Stimulated activated CD8-positive, alpha-beta memory T cell treated with anti-CD3 and anti-CD28 coated beads, Interleukin-12 subunit alpha, Interleukin-12 subunit beta, amount 100 ng/mL, for 4 hours (primary cell): ENCODE measurements at places on chromosomes 16 and 17.

DNA sequence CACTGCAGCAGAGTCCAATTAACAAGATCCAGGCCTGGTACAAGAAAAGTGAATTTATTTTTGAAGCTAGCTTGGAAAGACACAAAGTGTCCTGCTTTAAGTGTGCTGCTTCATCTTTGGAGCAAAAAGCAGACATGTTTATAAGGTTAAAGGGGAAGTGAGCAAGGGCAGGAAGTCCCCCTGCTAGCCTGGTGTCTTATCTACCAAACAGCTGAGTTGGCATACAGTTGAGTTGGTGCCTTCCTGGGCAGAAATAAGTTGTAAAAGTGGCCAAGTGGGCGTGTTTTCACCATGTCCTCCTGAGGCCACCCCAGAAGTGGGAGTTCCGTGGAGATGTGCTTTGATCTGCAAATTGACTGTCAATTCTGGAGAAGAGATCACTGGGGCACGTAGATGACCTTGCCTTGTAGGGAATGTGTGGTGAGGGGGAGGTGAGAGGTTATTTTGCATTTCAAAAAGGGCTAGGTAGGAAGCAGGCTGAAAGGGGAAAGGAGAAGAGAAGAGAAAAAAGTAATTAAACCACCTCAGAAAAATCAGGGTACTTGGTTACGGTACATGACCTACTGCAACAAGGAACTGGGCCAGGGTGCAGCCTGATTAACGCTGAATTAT is 38.3 kb upstream of the HSBP1 start:
- no peak for DNase-seq

GRCh38 chr16:53971616-53972015 is 267.7 kb downstream of the FTO start:
- no peak for DNase-seq

GRCh38 chr16:86496262-86496928 is 13.9 kb upstream of the FOXF1 start:
- DNase-seq = no peak

GRCh38 chr17:73179387-73179786 is 13.5 kb upstream of the COG1 start:
- DNase-seq = no peak

DNA sequence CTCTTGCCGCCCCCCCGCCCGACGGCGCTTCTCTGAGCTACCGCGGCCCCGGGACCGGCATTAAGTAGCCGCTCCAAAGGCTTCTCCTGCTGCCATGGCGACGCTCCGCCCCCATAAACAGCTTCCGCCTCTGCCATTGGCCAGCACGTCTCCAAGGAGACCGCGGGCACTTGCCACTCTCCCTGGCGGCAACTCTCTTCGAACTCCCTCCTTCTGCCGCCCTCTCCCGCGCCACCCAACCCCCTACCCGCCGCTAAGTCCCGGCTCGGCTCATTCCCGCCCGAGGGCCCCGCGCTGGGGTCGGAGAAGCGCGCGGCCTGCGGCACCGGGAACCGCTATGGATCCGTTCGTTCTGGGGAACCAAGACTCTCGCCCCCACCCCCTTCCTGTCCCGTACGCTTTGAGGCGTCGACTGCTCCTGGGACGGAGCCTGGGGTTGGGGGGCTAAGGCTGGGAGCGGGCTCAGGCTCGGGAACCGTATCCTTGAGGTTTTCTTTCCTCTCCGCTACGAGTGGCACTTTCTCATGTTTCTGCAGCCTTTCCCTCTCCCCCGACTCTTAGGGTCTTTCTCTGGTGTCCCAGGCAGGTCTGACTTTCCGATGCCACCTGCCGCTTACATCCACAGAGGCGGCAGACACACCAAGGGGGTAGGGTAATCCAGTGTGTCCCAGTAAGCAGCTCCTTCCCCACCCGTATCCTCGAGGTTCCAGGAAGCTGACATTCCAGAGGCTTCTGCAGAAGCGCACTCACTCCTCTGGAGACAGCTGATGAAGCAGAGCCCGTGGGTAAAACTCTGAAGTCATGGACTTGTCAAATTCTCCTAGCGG is at the start of gene FOXJ1:
Gene FOXJ1 (minus strand): TSS at position 34 of the 827 bp plus-strand sequence. CDS start 850 bp downstream, outside the sequence.
- peak; percentile 84 for DNase-seq

DNA sequence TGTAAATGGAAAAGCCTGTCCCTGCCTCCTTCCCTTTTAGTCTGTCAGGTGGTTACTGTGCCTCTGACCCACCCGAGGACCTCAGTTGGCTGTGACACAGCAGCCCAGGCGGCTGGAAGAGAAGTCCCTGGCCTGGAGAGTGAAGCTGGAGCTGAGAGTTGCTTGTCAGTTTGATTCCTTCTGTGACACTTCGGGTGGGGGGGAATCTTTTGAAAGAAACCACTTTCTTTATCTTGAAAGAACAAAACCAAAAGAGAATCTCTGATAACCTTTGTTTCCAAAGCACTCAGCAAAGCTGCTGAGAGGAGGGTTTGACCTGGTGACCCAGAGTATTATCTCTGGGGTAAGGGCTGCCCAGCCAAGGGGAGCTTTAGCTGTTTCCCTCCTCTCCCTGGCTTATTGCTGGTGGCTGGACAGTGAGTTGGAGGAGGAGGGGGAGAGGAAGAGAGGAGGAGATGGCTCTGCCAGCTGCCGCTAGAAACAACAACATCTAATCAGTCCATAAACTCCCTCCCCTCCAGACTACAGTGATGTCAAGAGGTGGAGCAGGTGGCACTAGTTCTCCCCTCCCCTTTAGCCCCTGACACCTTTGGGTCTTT is 34.0 kb downstream of the YPEL2 start:
- no peak for DNase-seq

- no peak for DNase-seq
Observed at GRCh38 chr17:5610956-5611355, 26.6 kb upstream of the NLRP1 start.

DNA sequence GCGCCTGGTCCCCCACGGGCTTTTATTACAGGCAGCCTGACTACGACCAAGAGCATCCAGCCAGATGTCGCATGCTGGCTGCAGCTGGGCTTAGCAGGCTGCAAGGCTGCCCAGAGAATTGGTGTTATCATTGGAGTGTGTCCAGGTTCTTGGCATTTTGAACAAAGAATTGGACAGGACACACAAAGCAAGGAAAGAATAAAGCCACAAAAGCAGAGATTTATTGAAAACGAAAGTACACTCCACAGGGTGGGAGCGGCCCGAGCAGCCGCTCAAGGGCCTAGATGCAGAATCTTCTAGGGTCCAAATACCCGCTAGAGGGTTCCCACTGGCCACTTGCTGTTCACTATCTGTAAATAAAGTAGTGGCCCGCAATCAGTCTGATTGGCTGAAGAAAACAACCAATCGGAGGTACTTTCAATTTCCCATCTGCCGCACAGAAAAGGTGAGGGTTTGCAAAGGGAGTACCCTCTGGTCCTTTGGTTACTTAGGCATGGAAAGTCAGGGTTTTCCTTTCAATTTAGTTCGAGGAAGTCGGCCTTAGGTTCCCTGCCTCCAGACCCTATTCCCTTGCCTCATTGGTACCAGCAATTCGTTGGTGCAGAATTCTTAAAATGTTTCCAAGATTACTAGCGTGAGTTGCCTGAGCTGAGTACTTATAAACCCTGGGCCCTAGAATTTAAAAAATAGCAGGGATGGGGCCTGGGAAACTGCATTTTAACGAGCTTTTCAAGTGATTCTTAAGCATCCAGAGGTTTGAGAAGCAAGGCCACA is 38.5 kb upstream of the CNEP1R1 start:
- no peak for DNase-seq

GRCh38 chr17:71995590-71995989 is 125.2 kb upstream of the SOX9 start:
- DNase-seq = no peak

- DNase-seq = no peak
Observed at GRCh38 chr16:4980691-4981090, 22.6 kb downstream of the SEC14L5 start.

DNA sequence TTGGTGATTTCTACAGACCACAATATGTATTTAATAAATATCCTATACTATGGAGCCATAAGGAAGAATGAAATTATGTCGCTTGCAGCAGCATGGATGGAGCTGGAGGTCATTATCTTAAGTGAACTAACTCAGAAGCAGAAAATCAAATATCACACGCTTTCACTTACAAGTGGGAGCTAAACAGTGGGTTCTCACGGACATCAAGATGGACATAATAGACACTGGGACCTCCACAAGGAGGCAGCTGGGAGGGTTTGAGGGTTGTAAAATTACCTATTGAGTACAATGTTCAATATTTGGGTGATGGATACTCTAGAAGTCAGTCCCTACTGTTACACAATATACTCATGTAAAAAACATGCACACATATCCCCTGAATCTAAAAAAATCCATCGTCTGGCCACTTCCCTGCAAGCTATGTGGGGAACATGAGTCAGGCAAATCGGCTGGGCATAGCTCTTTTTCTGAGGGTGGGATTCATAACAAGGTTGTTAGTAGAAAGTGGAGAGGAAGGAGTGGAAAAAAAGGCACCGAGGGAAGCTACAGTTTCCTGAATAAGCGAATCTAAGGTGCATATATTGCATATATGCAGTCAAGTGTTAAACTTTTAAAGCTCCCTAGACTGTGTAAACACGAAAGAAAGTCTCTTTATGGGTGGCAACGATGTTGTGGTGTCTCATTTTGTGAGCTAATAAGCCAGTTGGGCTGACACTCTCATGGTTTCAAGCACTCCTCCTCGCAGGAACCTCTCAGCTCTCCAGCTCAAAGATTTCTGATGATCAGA is 135.2 kb upstream of the CPHXL start:
- no peak for DNase-seq

- DNase-seq = no peak
Observed at GRCh38 chr17:41787021-41787418, 509 bp upstream of the JUP start.

DNA sequence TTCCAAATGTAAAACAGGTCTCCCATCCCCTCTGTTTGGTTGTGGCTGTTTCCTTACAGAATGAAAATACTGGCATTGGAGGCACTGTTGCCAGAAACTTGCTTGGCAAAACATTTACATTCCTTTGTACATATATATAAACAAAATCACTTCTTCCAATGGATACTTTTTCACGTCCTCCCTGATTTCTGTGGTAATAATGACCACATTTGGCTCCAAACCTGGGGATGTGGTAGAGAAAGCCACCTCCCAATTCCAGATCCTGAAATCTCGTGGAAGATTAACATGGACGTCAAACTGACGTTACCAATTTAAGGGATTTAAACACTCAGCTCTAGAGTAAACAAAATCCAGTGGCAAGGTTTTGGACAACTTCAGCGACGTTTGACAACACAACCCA is 370.8 kb upstream of the ZFHX3 start:
- no peak for DNase-seq

DNA sequence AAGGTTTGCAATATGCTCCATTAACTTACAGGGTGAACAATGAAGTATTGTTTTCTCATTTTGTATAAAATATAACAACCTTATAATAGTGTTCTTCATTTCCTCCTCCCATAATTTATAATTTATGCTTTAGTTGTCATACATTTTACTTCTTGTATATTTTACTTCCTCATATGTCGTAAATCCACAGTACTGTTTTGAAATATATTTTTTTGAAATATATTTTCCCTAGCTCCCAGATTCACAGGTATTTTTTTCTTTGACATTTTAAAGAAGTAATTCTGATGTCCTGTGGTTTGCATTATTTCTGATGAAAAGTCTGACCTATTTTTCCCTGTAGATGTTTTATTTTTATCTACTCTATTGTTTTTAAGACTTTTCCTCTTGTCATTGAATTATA is 52.7 kb downstream of the VMP1 start:
- no peak for DNase-seq

- DNase-seq = peak; percentile 54
Observed at GRCh38 chr16:58025351-58026138, at the start of gene MMP15. MMP15 (plus strand) TSS chr16:58025754; CDS start chr16:58026351, 597 bp downstream.

DNA sequence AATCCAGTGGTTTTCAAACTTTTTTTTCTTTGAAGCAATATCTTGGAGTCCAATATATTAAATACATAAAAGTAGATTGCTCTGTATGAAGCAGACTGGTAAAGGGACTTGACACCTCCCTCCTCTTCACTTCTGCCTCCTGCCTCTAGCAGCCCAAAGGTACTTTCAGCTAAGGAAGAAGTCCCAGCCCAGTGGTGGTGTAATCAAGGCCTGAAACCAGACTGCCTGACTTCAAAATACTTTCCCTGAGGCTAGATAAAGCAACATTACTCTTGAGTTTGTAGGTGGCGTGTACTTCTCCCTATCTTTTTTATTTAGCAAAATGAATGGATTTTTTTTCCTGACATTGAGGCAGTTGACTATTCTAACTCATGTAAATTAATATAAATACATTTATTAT is 122.4 kb upstream of the TMEM97 start:
- no peak for DNase-seq

- peak; percentile 42 for DNase-seq
Observed at GRCh38 chr17:27760069-27760885, 40.1 kb downstream of the NOS2 start.

DNA sequence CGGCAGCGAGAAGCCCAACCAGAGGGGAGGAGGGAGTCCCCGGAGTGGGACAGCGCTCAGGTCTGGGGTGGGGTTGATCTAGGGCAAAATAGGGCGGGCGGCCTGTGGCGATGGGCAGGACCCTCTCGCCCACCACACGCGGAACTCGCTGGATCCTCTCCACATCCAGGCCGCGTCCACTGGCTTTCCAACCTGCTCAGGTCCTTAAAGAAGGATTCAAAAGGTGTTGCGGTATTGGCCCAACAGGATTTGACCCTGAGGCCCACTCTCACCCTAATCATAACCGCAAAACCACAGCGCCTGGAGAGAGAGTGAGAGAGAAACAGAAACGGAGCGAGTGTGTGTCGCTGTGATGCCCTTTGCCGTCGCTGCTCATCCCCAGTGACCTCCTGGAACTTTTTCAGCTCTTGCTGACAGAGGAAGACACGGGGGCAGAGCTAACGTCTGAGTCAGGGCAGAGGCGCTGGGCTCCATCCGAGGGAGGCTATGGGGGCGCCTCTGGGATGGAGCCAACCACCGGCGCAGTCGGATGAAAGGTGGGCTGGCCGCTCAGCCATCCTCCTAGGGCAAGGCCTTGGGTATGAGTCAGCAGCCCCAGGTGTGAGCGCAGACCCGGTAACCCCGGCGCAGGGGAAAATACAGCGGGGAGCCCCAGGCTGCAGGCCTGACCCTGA is 16.7 kb upstream of the OR1F1 start:
- peak; percentile 61 for DNase-seq

DNA sequence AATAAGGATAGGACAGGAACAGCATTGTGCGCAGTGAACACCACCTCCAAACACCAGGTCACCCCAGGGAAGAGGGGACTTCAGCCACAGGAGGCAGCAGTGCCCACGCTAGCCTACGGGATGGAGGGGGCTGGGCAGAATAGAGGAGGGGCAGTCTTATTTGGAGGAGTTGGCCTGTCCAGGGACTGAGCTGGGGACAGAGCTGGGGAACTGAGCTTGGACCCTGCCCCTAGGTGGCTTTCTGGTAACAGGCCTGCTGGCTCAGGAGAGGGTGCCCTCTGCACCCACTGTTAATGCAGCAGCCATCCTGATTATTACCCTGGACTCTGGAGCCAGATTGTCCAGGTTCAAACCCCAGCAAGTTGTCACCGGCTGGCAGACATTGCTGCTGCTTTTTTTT is 9.3 kb downstream of the CCDC102A start:
- DNase-seq = no peak

- no peak for DNase-seq
Observed at GRCh38 chr16:30998852-30999761, 11.3 kb downstream of the STX1B start.

- DNase-seq = no peak
Observed at GRCh38 chr16:86248310-86248905, 261.9 kb upstream of the FOXF1 start.

GRCh38 chr17:28612936-28613872 is 781 bp downstream of the RSKR start:
- DNase-seq = no peak
